ENCODE measurements at places on chromosomes 16 and 17.
A peak's percentile ranks its signal among the peaks of the same experiment; 100 is the strongest.

- DNase-seq: no peak
Measured at GRCh38 chr16:35196313-35196712, 1736.9 kb downstream of the TP53TG3F start.

- DNase-seq: no peak
Measured at GRCh38 chr16:1706386-1707192, 594 bp downstream of the MAPK8IP3 start.

DNA sequence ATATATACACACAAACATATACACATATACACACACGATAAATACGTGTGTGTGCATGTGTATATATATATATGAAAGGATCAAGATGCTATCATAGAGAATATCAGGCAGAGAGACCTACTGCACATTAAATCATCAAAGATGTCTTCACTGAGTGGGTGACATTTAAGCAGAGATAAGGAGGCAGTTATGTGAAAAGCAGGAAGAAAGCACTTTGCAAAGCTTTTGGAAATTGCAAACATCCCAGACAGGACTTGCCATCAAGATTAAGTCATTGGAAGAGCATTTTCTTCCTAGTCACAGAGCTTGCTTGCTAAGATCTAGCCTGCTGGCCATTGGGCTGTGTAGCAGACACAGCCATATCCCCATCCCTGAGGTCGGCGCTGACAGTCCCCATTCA is 56.4 kb downstream of the VAT1L start:
- no peak for DNase-seq

GRCh38 chr16:410516-411178 is 9.0 kb downstream of the DECR2 start:
- peak; percentile 20 for DNase-seq

DNA sequence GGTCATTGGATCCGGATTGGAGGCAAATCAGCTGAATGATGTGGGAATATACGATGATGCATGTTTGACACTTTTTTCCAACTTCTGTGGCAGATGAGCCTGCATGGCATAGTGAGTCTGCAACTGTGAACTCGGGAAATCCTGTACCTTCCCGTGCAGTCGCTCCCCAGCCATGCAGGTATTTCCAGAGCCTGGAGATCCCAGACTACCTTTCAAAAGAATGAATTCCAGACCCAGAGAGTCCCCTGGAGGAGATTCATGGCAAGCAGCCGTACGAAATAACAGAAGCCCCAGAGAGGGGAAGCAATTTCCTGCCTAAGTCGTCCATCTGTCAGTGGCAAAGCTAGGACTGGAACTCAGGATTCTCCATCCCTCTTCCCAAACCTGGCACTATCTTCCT is 75.7 kb upstream of the FAM20A start:
- no peak for DNase-seq

DNA sequence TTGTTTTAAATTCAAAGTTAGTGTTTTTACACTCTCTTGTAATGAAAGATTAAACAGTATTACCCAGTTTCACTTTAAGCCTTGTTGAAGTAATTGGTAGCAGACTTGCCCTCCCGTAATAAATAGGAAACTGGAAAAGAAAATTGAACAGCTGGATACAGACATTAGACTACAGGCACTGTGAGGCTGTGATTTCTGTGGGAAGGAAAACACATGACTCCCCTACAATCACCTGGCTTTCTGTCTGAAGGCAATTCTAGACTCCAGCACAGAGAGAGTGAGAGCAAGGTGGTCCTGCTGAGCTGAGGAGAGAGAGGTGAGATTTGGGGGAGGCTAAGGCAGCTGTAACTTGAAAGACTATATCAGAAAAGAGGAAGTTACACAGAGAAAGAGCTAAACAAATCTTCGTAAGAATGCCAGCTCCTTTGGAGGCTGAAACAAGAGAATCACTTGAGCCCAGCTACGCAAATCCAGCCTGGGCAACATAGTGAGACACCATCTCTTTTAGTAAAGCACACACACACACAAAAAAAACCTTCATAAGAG is 57.8 kb upstream of the CDYL2 start:
- no peak for DNase-seq

GRCh38 chr16:84699147-84699711 is 571 bp upstream of the USP10 start:
- DNase-seq: no peak

DNA sequence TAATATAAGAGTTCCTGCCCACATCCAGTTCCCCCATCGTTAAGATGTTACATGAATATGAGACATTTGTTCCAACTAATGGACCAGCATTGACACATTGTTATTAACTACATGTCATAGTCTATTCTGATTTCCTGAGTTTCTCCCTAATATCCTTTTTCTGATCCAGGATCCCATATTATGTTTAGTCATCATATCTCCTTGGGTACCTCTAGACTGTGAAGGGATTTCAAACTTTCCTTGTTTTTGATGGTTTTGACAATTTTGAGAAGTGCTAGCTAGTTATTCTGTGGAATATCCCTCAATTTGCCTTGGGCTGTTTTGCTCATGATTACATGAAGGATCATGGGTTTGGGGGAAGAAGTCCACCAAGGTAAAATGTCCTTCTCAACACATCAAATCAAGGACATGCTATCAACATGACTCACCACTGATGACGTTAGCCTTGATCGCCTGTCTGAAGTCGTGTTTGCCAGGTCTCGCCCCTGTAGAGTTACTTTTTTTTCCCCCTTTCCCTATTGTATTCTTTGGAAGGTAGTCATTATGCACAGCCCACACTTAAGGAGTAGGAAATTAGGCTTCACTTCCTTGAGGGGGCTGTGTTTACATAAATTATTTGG is 42.5 kb downstream of the CACNG3 start:
- DNase-seq: no peak

DNA sequence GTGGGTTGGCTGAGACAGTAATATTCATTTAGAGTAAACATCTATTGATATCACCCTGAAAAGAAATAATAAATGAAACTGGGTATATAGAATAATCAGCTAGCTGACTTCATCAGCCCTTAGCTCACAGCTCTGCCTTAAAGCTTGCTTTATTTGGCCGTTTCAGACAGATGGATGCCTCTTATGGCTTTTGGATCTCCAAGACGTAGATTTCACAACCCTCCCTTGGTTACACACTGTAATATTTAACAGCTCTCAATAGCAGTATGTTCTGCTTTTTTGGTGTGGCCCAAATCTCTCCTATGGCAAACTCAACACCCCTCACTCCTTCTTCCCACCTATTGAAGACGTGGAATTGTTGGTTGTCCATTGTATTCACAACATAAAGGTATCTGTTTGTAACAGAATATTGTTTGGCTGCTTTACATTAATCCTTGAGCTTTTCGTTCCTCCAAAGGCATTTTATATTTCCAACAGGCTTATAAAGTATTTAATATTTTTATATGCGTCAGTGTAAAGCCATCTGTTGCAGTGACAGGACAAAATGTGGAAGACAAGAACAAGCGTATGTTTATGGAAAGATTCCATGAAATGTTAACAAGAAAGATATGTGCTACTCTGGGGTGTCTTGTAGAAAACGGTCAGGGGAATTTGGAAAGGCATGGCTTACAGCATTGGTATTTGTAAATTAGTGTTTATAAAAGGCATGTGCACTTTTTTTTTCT is 837.0 kb upstream of the RBFOX1 start:
- DNase-seq: no peak

DNA sequence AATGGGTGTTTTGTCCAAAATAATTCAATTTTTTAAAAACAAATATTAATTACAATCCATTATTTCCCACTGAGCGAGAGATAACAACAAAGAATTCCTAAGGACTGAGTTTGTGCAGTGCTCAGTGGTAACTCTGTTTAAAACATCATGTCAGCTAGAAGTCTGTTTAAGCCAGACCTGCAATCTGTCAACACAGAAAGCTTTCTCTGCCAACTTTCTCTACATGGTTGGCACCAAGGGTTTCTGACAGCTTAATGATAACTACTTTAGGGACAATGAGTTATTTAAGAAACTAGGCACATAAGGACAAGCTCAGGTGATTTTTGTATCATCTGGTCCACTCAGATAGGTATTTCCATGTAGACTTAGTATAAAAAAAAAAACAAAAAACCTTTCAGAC is 81.8 kb downstream of the WDR59 start:
- DNase-seq: no peak

DNA sequence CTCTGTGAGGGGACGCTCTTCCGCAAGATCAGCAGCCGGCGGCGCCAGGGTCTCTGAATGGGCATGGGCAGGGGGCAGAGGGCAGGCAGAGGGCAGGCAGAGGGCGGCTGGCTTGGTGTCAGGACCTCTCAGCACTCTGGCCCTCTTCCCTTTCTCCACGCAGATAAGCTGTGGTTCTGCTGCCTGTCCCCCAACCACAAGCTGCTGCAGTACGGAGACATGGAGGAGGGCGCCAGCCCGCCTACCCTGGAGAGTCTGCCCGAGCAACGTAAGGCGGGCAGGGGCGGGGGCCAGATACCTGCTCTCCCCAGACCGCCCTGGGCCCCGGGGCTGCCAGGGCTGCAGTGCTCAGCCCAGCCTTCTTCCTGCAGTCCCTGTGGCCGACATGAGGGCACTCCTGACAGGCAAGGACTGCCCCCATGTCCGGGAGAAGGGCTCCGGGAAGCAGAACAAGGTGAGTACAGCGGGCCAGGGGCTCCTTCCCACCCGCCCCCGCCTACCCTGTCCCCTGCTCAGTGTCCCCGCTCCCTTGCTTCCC is 4.1 kb downstream of the ELMO3 start:
- DNase-seq: no peak

DNA sequence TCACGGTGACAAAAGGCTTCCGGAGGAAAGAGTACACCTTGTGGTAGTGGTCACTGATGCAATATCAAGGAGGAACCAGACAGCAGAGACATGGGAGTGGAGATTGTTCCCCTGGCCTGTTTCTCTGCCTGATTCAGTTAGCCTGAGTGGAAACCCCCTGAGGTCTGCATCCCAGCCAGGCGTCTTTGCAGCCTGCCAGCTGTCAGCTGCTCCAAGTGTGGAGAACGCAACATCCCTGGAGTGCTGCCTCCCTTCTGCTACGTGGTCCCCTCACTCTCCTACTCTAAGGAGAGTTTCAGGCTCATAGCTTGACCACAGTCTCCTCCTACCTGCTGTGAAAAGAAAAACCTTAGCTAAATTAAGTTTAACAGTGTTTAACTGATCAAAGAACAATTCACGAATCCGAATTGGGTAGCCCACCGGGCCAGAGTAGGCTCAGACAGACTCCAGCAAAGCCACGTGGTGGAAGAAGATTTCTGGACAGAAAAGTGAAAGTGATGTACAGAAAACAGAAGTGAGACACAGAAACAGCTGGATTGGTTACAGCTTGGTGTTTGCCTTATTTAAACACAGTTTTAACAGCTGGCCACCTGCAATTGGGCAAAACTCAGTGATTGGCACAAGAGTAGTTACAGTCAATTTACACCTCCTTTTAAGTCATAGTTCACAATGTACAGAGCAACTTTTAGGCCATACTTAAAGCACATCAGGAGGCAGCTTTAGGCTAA is 188.6 kb downstream of the DNAH9 start:
- no peak for DNase-seq

DNA sequence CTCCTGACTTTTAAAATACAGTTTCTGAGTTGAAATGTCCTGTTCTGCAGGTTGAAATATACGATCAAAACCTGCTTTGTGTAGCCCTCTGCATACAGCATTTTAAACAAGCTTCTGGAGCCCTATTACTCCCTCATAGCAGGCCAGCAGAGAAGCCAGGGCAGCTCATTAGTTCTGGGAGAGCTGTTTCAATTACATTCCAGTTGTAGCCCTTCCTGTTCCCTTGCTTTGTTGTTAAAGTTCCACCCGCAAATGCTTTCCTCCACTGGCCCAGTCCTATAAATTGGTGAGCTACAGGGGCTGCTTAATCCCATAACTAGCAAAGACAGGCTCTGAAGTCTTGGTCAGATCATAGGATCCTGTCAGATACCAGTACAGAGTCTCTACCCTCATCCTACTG is 162.5 kb downstream of the SLC39A11 start:
- DNase-seq: no peak

DNA sequence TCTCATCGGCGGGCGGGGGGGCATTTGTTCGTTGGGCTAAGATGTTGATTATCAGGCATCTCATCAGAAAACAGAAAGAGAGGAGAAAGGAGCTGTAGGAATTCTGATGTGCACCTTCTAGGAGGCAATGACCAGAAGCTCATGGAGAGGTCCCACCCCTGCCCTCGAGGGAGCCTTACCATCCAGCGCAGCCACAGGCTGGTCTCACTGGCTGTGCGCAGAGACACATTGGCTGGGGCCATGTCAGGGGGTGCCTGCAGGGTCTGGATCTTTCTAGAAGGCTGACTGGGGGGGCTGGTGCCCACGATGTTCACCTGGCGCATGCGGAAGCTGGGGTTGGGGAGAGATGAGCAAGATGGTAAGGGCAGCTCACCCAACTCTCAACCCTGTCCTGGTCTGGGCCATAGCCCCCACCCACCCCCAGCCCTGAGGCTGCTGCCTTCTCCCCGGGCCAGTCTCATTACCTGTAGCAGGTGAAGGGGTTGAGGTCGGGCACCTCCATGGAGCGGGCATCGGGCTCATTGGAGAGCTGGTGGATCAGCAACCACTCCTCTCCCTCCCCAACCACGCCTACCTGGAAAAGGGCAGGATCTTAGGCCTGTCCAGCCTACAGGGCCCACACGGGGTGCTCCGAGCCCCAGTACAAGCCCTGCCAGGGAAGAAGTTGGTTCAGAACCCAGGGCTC is 86.2 kb upstream of the CDC42EP4 start:
- DNase-seq: no peak

GRCh38 chr16:28990375-28991040 is 5.7 kb downstream of the LAT start:
- no peak for DNase-seq

GRCh38 chr17:70096861-70097260 is 21.8 kb downstream of the KCNJ16 start:
- DNase-seq: no peak

DNA sequence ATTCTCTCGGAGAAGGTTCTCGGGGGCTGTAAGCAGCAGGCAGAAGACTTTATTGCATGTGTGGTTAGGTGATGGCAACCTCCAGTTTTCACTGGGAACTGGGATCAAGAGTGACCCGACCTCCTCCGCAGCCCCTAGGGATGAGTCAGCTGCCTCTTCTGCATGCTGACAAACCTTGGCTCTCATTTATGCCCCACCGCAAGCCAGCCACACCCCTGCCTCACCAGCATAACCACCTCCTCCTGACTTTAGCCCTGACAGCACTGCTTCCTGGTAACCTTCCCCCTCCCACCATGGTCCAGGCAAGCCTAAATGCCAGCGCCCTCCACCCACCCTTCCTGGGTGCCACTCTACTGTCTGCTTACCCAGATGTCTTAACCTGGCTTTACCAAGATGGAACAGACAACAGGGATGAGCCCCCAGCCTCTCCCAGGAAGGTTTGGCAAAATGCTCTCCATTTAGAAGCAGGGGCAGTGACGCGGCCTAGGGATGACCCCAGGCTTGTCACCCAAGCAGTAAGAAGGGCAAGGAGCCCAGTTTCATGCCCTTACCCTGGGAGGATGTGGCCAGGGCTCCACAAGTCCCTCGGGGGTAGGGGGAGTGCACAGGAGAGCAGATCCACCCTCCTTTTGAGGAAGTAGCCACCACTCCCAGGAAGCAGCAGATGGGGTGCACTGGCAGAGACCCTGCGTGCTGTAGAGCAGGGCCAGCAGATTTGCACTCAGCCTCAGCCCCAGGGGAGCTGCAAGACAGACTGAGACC is 73.5 kb downstream of the GOSR1 start:
- no peak for DNase-seq
